ENCODE measurements at places on chromosomes 4 and X. TPM values are rescaled to one million over a fixed set of nuclear protein-coding genes. Genes with fewer than 3 reads are reported as not detected.

GRCh38 chrX:22278375-22278774 is 5.7 kb downstream of the CBLL2 start:
- no peaks in the 10 kb centered on the region for H3K27me3 ChIP-seq
- no peak overlapping the region for H3K4me3 ChIP-seq
- no peak overlapping the region for H3K27ac ChIP-seq
- H3K36me3 ChIP-seq, result no peaks in the 10 kb centered on the region

The CLDN22 gene
- not detected for polyA plus RNA-seq

DNA sequence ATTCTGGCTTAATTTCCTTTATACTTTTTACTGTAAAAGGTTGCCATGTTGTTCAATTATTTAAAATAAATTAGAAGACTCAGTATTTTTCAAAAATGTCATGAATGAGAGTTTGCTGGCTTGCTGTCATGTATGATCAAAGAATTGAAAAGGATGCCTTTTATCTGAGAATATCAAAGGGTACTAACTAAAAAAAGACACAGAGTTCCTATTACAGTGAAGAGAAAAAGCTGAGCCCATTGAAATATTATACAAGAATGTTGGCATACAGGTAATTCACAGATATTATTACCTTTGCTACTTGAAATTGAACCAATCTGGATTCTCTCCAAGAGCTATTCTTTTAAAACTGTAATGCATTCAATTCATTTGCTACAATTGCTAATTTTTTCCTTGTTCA is 200.0 kb downstream of the PPP3CA start:
- H3K4me3 ChIP-seq, result no peak overlapping the region
- H3K36me3 ChIP-seq, result no peaks in the 10 kb centered on the region
- no peak for DNase-seq
- no peak overlapping the region for H3K27ac ChIP-seq
- H3K27me3 ChIP-seq, result no peaks in the 10 kb centered on the region
- H3K4me1 ChIP-seq, result no peaks in the 10 kb centered on the region

The MBNL3 gene
- 0.21 TPM for polyA plus RNA-seq

- H3K4me1 ChIP-seq, result no peaks in the 10 kb centered on the region
- no peak overlapping the region for H3K27ac ChIP-seq
- no peaks in the 10 kb centered on the region for H3K36me3 ChIP-seq
- peak; percentile 55 for DNase-seq
- no peak overlapping the region for H3K4me3 ChIP-seq
Observed at GRCh38 chrX:151359931-151360871, 36.8 kb upstream of the VMA21 start.

DNA sequence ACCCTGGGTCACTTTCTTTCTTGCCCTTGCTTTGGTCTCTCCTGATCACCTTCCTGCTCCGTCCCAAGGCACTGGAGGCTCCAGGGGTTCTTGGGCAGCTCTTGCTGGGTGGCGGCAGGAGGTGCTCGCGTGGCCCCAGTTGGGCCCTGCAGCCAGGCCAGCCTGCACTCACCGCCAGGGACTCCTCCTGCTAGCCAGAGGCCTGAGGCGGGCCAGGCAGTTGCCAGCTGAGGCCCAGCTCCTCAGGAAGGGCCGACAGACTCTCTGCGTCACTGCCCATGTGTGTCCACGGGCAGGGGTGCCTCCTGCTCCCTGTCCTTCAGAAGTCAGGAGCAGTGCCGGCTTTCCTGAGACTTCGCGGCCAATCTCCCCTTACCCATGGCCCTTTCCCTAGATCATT is 9.3 kb downstream of the SUV39H1 start:
- peaks cover 4% of the 10 kb centered on the region for H3K36me3 ChIP-seq
- no peaks in the 10 kb centered on the region for H3K27me3 ChIP-seq
- DNase-seq, result no peak

The ADRA2C gene
- 0.36 TPM for polyA plus RNA-seq

- H3K4me3 ChIP-seq, result no peak overlapping the region
- H3K36me3 ChIP-seq, result no peaks in the 10 kb centered on the region
- H3K27me3 ChIP-seq, result no peaks in the 10 kb centered on the region
- DNase-seq, result no peak
- H3K4me1 ChIP-seq, result no peaks in the 10 kb centered on the region
- no peak overlapping the region for H3K27ac ChIP-seq
Observed at GRCh38 chrX:117840645-117841044, 276.0 kb downstream of the KLHL13 start.

GRCh38 chr4:113820108-113820507 is 58.6 kb upstream of the CAMK2D start:
- no peaks in the 10 kb centered on the region for H3K27me3 ChIP-seq
- no peak for DNase-seq
- H3K36me3 ChIP-seq, result no peaks in the 10 kb centered on the region
- H3K4me3 ChIP-seq, result no peak overlapping the region
- H3K27ac ChIP-seq, result no peak overlapping the region

All from SK-N-SH (cell line).